Common myeloid progenitor, CD34-positive (primary cell): ENCODE measurements at places on chromosomes 7 and 10.

- peak; percentile 77 for DNase-seq
These were observed 127.8 kb upstream of the ZNF746 start for GRCh38 chr7:149625340-149625946.

DNA sequence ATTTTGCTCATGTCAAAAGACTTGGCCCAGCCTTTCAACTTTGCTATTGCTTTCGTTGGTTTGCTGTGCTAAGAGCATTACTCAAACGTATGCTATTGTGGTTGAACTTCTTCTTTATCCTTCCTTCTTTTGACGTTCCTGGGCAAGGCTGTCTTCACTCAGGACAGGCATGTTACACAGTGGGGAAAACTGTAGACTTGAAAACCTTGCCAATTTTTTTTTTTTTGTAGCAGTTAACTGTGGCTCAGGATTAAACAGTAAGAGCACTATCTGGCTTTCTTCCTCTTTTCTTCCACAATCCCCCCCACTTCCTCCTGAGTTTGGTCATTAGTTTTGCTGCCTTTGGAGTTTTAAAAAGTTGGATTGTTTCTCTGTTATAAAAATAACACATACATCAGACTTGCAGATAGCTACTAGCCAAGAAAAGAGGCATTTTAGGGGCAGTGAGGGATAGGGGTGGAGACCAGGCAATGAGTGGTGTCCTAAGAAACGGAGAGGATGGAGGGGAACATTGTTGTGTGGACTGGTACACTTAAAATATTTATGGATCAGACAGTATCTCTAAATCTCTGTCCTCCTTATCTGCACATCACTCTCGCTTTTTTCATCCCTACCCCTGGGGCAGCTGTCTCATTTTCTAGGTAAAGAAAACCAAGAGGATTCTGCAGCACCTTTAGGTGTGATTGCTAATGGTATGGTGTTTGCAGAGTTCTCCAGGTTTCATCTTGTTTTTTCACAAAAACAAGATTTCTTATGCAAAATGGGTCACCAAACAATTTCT lies 181.7 kb downstream of the LRMDA start:
- peak; percentile 78 for DNase-seq

GRCh38 chr7:108402865-108403264 lies 53.4 kb downstream of the NRCAM start:
- no peak for DNase-seq

GRCh38 chr7:23712368-23713284 lies 2.6 kb downstream of the STK31 start:
- peak; percentile 53 for DNase-seq

DNA sequence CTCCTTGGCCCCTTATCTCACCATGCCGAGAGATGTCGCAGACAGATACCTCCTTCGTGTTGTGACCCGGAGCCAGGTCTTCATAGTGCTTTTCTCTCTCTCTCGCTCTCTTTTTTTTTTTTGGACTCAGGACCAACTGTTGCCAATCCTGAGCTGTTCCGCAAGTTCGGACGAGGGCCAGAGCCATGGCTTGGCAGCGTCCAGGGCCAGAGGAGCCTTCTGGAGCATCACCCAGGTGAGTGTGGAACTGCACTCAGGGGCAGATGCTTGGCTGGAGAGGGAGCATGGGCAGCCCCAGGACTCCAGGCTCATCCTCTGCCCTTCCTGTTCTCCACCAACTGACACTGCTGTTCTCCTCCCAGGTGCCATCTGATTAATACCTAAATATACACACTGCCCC lies 7.8 kb downstream of the ZNF862 start:
- DNase-seq = no peak

- DNase-seq = no peak
These were observed 186.6 kb upstream of the PDE1C start for GRCh38 chr7:32256811-32257210.

DNA sequence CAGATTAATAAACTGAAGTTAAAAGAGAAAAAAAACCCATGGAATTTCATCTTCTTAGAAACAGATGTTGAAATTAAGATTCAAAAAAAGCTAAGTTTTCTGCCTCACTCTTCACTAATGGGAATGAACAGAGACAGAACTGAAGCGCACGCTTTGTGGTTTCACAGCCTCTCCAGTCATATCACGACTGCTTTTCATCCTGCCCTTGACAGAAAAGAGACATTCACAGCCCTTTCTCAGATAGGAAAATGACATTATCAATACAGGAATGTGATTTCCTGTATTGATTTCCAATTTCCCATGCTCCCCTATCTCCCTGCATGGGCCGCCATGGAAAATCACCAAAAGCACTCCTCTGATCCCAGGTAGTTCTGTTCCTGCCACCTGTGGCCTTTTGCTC lies 108.2 kb downstream of the PFKFB3 start:
- DNase-seq = no peak

DNA sequence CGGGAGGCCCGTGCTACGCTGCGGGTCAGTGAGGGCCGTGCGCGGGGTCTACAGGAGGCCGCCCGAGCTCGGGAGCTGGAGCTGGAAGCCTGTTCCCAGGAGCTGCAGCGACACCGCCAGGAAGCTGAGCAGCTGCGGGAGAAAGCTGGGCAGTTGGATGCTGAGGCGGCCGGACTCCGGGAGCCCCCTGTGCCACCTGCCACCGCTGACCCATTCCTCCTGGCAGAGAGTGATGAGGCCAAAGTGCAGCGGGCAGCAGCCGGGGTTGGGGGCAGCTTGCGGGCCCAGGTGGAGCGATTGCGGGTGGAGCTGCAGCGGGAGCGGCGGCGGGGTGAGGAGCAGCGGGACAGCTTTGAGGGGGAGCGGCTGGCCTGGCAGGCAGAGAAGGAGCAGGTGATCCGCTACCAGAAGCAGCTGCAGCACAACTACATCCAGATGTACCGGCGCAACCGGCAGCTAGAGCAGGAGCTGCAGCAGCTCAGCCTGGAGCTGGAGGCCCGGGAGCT lies 7.0 kb downstream of the LZTS2 start:
- DNase-seq = no peak

- DNase-seq = peak; percentile 65
These were observed 10.5 kb upstream of the CRPPA start for GRCh38 chr7:16431646-16432424.

DNA sequence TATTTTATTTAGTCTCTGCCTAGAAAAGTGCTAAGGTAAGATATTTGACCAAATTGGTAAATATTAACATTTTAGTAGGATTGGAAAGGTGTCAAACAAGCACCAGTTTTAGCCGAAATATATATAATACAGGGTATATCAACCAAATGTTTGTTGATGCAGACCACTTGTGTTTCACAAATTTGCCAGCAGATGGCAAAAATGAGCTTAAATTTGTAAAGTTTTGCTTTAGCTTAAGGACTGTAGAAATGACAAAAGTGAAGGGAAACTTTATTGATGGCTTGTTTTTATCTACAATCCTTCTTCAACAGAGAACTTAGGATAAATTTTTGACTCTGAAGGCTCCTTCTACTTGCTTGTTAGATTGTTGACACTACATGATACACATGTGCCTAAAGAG lies 4.8 kb upstream of the POLR1F start:
- peak; percentile 85 for DNase-seq

DNA sequence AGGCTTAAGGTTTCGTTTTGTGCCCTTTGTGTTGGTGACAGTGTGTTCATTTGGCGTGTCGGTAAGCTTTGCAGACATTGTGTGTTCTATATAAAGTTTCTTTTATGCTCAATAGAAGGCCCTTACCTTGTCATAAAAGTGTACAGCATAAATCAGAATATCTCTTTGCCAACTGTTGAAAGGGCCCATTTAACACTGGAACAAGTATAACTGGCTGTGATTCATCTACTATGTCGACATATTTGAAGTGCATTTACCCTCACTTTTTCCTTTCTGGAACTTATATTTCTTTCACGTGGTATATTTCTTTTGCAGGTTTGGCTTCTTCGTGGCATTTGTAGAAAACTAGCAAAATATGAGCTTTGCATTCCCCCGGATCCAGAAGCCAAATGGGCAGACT lies 32.7 kb downstream of the EEPD1 start:
- no peak for DNase-seq

- DNase-seq = no peak
These were observed 156.3 kb upstream of the C7orf33 start for GRCh38 chr7:148434181-148434757.

- DNase-seq = no peak
These were observed 546.9 kb upstream of the GALNT17 start for GRCh38 chr7:70585071-70585470.

GRCh38 chr10:6622921-6623320 lies 42.8 kb upstream of the PRKCQ start:
- DNase-seq = no peak

DNA sequence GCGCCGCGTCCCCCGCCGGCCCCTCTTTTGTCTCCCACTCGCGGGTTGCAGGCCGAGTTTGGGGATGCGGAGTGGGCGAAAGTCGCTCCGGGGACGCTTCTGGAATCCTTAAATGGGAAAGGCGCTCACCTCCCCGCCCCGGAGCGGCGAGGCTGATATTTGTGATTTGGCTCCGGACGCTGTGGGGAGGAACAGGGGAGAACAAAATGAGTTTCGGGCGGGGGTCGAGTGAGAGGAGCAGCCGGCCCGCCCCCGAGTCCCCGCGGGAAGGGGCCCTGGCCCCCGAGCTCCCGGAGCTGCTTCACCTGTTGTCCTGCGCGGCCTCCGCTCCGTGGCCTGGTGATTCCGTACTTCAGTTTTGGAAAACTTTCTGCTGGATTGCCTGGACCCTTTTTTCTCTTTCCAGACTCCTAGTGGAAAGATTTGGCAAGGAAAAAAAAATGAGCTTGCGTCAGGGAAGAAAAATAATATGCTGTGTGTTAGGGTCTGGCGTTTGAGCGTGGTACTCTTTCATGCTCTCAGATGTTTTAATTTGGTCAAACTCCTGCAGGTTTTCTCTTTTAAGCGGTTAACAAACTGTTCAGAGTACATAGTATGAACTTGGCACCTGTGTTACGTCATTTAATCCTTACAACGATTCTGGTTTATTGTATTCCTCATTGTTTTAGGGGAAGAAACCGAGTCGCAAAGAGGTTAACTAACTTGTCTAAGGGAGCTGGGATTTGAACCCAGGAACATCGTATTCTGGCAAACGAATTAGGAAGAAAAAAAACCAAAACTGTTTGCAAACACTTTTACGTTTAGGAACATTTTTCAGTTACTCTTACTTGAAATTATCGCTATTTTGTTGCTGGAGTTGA lies 924 bp downstream of the BMPR1A start:
- DNase-seq = no peak

GRCh38 chr7:20217193-20217948 lies at the start of gene MACC1:
Gene MACC1, minus strand, starts transcription at chr7:20217384. Its CDS starts 55,522 bp downstream, at chr7:20161862.
- peak; percentile 95 for DNase-seq

GRCh38 chr10:30804478-30805055 lies 175.0 kb upstream of the LYZL2 start:
- DNase-seq = no peak

DNA sequence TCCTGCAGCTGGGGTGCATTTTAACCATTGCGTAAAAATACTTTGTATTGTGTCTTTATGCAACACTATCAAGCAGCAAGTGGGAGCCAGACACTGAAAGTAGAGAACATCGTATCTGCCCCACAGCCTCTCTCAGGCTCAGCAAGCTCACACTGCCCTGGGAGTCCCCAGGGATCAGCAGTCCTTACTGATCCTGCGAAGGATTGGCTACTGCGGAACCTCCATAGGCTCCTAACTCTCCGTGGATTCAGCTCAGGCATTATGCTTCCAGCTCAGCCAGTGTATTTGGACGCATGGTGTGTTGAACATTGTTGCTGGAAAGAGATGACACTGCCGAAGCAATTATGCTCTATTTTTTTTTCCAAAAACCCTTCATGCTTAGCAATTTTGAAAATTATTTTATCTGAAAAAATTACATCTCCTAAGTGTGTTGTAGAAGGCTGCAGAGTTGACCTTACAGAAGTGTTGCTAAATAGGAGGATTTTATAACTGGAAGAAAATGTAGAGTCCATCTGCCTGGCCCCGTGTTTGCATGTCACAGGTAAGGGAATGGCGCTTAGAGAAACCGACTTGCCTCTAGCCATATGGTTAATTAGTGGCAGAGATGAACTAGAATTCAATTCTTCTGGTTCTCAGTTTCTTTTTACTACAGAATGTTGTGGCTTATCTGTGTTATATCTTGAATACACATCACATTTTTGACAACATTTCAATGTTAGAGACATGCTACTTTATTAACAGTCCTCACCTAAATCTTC lies 276.4 kb upstream of the COBL start:
- no peak for DNase-seq

DNA sequence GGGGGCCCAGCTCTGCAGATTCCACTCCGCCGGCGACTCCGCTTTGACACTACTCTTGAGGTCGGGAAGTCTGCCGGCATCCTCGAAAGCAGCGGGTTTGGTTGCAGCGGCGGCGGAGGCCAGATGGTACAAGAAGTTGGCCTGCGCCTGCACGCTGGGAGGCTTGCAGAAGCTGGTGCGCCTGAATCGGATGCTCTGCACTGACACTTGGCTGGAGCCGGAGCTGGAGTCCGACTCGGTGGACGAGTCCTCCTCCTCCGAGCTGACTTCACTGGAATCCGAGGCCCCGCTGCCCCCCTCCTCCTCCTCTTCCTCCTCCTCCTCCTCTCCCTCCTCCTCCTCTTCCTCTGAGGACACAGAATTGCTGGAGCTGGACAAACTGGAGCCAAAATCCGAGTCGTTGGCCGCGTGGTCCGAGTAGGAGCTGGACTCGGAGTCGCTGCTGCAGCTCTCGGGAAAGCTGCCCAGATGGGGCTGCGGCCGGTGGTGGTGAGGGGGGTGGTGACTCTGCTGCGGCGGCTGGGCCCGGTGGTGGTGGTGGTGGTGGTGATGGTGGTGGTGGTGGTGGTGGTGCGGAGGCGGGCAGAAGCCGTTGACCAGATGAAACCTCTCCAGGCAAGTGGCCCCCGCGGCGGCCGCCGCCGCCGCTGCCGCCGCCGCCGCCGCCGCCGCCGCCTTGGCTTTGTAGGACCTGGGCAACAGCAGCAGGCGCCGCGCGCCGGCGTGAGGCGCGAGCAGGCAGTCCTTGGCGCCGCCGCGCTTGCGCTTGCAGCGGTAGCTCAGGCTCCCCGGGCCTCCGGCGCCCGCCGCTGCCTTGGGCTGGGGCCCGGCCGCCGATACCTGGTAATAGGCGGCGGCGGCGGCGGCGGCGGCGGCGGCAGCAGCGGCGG lies 9.0 kb downstream of the SKIDA1 start:
- DNase-seq = peak; percentile 74

- DNase-seq = no peak
These were observed 113.7 kb downstream of the RELN start for GRCh38 chr7:103875718-103876117.

DNA sequence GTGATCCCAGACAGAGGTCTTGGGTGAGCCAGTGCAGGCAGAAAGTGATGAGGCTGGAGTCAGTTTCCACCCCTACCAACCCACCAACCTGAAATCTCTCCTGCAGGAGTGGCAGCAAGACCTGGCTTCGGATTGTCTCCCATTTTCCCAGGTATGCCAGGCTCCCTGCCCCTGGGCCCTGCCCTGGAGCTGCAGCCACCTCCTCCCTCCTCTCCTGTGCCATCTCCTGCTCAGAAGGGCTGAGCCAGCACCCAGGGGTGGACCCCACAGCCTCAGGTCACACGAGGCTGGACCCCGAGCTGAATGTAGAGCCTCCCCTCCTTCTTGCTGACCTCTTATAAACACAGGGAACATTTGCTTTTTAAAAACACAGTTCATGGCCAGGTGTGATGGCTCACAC lies 17.0 kb upstream of the LIMK1 start:
- no peak for DNase-seq
